Activated CD8-positive, alpha-beta memory T cell treated with anti-CD3 and anti-CD28 coated beads, Interleukin-2, amount 50 U/mL, for 48 hours (primary cell): ENCODE measurements at places on chromosomes 6 and 20.

- no peak for DNase-seq
Observed at GRCh38 chr20:1933465-1933870, 38.3 kb downstream of the SIRPA start.

GRCh38 chr6:90062667-90063066, 168.4 kb downstream of the GJA10 start:
- no peak for DNase-seq

DNA sequence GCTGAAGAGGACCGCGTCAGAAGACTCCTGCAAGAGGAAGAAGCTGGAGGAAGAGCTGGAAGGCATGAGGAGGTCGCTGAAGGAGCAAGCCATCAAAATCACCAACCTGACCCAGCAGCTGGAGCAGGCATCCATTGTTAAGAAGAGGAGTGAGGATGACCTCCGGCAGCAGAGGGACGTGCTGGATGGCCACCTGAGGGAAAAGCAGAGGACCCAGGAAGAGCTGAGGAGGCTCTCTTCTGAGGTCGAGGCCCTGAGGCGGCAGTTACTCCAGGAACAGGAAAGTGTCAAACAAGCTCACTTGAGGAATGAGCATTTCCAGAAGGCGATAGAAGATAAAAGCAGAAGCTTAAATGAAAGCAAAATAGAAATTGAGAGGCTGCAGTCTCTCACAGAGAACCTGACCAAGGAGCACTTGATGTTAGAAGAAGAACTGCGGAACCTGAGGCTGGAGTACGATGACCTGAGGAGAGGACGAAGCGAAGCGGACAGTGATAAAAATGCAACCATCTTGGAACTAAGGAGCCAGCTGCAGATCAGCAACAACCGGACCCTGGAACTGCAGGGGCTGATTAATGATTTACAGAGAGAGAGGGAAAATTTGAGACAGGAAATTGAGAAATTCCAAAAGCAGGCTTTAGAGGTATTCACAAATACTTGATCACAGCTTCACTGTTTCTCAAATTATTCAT, 8.9 kb upstream of the SNRNP48 start:
- no peak for DNase-seq

DNA sequence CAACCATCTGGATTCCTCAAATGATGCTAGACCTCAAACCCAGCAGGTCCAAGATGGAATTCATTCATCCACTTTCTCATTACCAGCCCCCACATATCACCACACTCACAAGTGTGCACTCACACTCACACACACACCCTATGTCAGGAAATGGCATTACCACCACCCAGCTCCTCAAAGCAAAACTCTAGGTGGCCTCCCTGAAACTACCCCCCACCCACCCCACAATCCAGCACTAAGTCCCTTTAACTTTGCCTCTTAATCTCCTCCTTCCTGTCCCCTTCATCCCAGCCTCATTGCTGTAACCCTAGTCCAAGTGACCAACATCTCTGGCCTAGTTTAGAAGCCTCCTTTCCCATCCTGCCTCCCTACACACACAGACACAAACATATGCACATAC, 109.4 kb downstream of the TNFAIP3 start:
- DNase-seq, result no peak
